Activated CD8-positive, alpha-beta memory T cell treated with anti-CD3 and anti-CD28 coated beads for 1 hour (primary cell): ENCODE measurements at places on chromosomes 7 and 10.

DNA sequence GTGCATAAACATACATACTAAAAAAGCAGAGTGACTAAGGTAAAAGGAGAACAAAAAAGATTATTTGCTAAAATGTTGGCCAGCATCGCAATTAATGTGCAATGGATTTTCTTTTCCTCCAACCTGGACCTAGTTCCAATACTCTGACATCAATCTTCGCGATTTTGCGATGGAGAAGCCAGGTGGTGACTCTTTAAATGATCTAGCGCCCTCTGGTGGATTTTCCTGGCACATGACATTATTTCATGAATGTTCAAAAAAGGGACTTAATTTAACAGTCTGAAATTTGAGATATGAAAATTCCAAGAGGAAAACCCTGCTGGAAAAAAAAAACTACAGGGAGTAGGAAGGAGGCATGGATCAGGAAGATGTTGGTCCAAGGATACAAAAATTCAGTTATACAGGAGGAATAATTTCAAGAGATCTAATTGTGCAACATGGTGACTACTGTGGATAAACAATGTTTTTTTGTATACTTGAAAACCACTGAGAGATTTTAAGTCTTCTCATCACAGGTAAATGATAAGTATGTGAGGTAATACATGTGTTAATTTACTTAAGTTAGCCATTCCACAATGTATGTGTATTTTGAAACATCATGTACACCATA, 4.3 kb upstream of the KCNMA1 start:
- peak; percentile 25 for DNase-seq

DNA sequence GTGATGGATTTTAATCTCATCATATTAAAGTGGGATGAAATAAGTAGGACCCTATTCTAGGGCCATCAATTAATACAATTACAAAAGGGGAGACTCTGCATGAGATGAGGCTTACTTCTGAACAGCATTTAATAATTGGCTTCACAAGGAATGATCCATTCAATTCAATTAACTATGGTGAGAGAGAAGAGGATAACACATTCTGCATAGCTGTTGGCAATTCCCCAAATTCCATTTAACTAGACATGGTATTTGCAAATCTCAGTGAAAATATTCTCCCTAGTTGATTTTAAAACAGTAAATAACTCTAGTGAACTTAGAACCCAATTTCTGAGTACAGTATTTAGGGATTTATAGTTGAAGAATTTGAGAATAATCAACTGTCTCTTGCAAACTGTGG, 145.3 kb downstream of the NOC3L start:
- DNase-seq = no peak

DNA sequence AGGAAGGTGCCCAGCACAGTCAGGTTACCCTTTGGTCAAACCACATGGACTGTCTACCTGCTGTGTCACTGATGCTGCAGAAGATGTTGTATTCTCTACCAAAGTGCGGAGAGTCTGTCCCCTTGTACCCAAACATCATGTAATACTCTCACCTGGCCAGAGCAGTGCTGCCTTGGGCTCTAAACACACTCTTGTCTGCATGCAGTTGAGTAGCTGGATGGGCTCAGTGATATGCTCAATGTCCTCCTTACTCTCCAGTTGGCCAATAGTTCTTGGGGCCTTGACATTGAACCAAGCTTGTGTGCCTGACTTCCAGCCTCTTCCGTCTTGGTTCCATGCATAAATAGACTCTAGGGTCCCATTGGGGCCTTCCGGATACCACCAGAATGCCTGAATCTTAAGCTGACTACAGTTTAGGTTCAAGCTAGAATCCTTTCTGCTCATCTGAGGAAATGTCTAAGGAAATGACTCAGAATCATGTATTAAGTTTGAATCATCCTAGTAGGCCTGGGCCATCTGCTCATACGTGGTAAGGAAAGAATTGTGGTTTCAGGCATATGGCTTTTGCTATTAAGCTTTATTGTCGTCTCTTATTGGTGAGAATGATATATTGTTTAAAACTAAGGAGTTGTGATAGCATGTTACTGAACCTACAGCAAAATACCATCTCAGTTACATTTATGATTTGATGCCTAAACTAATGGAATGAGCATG, 118.0 kb downstream of the OTUD1 start:
- DNase-seq = no peak

DNA sequence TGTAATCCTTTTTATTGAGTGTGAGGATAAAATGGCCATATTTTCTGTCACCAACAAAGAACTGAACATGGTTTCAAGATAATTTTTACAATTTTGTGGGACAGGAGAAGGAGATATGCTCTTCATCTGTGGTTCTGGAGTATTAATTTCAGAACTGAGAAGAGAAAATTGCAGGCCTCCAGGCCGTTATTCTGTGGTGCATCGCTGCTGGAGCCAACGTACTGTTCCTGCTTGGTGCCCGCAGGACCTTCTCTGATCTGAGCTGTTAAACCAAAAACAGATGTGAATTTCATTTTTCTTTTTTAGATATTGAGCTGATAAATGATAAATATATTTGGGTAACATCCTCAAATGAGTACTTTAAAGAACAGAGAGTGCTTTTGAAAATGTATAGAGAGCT, 63.9 kb downstream of the IKZF1 start:
- DNase-seq = no peak

DNA sequence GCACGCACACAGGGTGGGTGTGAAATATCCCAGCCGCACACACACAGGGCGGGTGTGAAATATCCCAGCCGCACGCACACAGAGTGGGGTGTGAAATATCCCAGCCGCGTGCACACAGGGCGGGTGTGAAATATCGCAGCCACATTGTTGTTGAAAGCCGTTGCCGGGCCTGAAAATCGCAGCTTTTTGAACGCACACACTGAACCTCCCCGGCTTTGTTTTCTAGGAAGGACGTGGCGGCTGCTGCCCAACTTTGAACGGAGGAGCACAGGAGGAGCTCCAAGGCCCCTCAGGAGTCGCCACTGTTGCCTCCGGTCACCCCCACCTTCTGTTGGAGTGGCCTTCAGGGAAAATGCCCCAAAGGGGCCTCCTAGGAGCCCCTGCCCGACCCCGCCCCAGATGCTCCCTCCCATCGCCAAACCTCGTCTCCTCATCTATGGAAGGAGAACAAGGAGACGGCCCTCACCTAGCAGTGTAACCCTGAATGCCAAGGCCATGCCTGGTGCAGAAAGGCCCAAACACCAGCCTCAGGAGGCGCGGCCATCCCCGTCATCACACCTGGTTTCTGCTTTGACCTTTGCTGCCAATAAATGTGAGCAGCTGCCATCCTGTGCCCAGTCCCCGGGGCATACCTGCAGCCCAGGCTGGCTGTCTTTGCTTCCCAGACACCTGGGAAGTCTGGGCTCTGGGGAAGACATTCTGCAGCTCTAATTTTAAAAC, 318.6 kb downstream of the PTPRN2 start:
- no peak for DNase-seq

GRCh38 chr7:48035967-48036478, 680 bp downstream of the C7orf57 start:
- DNase-seq = no peak

DNA sequence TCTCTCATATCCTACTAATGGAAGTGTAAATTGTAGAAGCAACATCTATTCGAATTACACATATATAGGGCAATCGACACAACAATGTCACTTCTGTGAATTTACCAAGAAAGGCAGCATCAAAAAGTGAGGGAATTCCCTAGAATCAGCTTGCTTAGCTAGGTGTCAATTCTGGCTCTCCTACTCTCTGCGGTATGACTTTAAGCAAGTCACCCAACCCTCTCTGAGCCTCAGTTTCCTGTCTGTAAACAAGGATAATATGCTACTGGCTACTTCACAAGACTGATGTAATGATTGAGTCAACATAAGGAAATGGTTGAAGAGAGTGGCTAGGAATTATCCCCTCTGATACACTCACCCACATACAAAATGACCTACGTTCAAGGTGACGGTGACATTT, 19.4 kb downstream of the CCDC6 start:
- DNase-seq = no peak

DNA sequence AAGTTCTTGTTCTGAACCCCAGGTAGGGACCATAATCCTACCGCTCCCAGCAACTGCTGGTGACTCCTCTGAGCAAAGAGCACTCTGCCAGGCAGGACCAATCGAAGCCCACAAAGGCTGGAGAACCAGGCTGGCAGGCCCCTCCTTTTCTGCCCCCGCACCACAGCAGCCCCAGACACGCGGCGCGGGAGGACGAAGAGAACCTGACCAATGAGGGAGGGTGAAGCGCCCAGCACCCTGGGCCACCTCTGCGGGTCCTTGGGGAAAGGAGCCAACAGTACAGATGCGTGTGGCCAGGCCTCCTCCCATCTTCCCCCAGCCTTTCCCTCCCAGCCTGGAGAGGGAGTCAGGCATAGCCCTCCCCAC, 25.9 kb downstream of the CTBP2 start:
- DNase-seq = no peak

DNA sequence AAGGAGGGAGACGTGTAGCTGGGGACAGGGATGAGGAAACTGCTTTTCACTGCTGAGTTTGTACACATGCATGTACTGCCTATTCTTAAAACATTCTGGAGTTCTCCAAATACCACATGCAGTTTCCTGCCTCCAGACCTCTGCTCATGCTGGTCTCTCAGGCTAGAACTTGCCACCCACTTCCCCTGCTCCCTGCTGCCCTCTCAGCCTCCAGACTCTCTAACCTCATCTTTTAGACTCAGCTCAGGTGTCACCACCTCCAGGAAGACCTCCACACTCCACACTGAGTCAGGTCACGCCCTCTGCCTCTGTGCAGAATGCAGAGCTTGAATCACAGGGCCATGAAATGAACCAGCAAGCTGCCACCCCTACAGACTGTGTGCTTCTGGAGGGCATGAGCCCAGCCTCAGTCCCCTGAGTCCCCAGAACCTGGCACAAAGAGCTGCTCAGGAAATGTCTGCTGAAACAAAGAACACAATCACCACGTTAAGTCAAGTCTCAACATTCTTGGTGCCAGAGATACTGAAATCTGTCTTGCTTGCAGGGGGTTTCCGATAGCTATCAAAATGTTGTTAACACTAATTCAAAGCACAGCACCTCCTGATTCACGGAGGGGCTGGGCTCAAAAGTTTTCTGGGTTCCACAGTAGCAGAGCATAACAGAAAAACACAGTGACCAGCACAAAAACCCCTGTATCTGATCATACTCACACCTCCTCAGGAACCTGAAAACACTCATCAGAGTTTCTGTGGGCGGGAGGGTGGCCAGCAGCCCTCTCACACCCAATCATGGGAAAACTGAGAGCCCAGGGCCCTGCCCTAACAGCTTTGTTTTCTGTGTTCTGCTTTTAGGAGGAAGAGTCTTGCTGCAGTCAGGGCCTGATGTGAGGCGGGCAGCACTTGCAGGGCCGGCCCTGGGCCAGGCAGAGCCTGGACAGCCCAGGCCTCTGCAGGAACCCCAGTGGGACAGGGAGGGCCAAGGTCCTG, 21.1 kb downstream of the FAM53B start:
- no peak for DNase-seq

- DNase-seq = no peak
Measured at GRCh38 chr10:5553400-5554170, 28.8 kb downstream of the CALML3 start.

DNA sequence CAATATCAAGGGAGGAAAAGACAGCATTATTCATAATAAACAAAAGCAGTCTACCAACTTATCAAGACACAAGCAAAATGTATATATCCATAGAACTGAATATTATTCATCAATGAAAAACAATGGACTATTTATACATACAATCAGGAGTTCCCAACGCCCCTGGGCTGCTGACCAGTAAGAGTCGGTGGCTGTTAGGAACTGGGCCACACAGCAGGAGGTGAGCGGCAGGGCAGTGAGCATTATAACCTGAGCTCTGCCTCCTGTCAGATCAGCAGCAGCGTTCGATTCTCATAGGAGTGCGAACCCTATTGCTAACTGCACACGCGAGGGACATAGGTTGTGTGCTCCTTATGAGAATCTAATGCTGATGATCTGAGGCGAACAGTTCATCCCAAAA, 71.7 kb upstream of the GPR22 start:
- DNase-seq = no peak

DNA sequence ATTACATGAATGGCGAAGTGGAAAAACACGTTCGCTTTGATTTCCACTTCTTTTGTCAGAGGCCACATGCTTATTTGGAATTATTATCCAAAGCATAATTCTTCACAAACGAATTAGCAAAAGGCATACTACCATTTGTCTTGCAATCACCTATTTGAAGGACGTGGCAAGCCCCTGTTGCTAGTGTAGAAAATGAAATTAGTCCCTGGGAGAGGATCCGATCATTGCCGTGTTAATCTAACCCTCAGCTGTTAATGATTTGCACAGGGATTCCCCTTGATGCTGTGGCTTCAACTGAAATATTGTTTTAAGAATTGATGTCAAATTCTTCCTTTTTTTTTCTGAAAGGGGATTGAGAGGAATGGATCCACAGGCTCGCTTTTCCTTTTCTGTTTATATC, 4.6 kb downstream of the AGMO start:
- no peak for DNase-seq

DNA sequence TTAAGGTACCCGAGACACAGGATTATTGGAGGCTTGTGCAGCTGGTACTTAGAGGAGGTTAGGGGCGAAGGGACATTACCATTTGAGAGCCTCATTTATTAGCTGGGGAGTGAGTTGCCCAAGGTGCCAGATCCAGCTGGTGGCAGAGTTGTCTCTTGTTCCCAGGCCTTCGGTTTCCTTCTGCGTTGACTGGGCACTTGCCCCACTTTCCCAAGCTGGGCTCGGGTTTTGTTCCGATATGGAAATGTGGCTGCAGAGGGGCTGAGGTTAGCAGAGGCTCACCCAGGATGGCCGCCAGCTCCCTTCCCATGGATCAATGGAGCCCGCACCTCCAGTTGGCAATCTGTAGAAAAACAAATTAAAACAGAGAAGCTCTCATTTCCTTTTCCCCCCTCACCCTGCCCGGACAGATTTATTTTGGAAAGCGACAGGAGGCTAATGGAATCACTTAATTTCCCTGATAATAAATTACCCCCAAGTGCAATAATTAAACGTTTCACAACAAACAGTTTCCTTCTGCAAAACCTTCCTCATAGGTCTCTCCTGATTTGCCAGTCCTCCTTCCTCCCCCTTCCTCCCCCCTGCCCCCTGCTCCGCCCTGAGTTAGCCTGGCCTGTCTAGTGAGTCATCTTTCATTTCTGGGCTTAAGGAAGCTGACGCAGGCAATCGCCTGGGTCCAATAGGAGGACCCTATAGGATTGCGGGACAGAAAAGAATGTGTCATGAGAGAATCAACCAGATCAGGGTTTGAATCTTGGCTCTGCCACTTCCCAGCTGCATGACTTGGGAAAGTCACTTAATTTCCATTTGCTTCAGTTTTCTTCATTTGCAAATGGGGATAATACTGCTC, 51.7 kb downstream of the ADRA2A start:
- no peak for DNase-seq

- DNase-seq = no peak
Measured at GRCh38 chr7:116354171-116354545, 143.8 kb downstream of the TES start.
